ENCODE measurements at places on chromosomes 12 and 14. TPM values are rescaled to one million over a fixed set of nuclear protein-coding genes. Genes with fewer than 3 reads are reported as not detected.

DNA sequence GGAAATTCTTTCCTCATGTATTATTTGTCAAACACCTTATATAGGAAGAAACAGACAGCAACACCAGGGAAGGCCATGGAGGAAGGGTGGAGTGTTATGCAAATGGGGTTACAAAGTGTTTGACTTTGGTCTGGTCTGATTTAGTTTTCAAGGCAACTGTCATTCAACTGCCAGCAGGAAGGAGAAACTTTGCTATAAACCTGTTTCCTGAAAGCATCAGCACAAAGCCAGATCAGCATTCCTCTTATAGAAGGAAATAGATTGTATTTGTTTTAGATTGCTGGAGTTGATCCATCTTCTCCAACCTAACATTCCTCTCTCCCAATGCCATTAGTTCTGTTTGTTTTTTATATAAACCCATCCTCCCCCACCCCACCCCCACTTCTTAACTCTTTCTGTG, 65.7 kb downstream of the STAB2 start:
- no peak for DNase-seq
- H3K4me3 ChIP-seq, result no peak overlapping the region
- H3K4me1 ChIP-seq, result no peaks in the 10 kb centered on the region
- no peak overlapping the region for H3K27ac ChIP-seq
- H3K36me3 ChIP-seq, result no peaks in the 10 kb centered on the region

- H3K27me3 ChIP-seq, result no peaks in the 10 kb centered on the region
- no peaks in the 10 kb centered on the region for H3K36me3 ChIP-seq
- H3K4me1 ChIP-seq, result no peaks in the 10 kb centered on the region
Measured at GRCh38 chr12:79233341-79233781, 368.8 kb downstream of the SYT1 start.

GRCh38 chr12:57430112-57430930, 522 bp downstream of the R3HDM2 start:
- H3K27me3 ChIP-seq, result no peaks in the 10 kb centered on the region
- peaks cover 27% of the 10 kb centered on the region for H3K4me1 ChIP-seq
- peaks cover 2% of the 10 kb centered on the region for H3K36me3 ChIP-seq
- H3K27ac ChIP-seq, result peak overlapping the region; percentile 82
- peak; percentile 22 for DNase-seq
- peak overlapping the region; percentile 70 for H3K4me3 ChIP-seq

DNA sequence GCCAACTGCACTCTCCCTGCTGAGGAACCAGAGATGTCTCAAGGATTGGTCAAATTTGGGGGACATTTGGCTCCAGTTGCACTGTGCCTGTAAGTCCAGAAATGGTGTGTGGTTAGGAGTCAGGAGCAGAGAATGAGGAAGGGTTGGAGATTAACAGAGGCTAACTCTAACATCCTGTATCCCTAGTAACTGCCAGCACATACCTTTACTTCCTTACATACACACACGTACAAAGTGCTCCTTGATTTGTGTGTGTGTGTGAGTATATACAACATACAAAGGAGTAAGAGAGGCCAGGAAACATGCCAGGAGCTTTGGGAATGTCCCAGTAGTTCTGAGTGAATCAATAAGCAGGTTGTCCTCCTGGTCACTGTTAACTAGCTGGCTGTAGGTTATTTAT, 39.8 kb upstream of the NRXN3 start:
- no peak for DNase-seq
- no peak overlapping the region for H3K27ac ChIP-seq
- no peak overlapping the region for H3K4me3 ChIP-seq
- H3K4me1 ChIP-seq, result no peaks in the 10 kb centered on the region

Gene GSKIP
- 11.9 TPM for total RNA-seq

DNA sequence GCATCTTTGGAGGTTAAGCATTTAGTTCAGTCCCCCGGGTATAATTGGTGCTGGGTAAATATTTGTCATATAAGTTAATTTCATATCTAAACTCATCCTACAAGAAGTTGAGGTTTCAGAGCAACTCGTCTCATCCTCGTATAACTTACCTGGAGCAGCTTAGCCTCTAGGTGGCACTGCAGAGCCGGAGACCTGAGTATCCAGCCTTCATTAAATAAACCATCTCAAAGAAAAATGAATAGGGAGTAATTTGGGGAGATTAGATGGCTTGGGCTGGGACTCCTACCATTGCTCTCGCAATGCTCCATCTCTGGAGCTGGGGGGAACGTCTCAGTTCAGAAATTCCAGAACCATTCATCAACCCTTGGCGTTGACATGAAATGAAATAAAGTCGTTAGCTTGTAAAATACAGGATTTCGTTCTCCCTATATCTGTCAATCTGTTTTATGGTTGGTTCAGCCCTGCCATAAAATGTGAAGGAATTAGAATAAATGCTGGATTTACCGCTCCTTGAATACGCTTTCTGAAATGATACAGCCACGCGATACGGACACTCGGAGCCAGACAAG, 122.9 kb upstream of the TMEM132D start:
- no peaks in the 10 kb centered on the region for H3K4me1 ChIP-seq
- H3K27ac ChIP-seq, result no peak overlapping the region
- DNase-seq, result peak; percentile 9

Data from CD4-positive, alpha-beta T cell (primary cell).